ENCODE measurements at places on chromosomes 2 and 18.

DNA sequence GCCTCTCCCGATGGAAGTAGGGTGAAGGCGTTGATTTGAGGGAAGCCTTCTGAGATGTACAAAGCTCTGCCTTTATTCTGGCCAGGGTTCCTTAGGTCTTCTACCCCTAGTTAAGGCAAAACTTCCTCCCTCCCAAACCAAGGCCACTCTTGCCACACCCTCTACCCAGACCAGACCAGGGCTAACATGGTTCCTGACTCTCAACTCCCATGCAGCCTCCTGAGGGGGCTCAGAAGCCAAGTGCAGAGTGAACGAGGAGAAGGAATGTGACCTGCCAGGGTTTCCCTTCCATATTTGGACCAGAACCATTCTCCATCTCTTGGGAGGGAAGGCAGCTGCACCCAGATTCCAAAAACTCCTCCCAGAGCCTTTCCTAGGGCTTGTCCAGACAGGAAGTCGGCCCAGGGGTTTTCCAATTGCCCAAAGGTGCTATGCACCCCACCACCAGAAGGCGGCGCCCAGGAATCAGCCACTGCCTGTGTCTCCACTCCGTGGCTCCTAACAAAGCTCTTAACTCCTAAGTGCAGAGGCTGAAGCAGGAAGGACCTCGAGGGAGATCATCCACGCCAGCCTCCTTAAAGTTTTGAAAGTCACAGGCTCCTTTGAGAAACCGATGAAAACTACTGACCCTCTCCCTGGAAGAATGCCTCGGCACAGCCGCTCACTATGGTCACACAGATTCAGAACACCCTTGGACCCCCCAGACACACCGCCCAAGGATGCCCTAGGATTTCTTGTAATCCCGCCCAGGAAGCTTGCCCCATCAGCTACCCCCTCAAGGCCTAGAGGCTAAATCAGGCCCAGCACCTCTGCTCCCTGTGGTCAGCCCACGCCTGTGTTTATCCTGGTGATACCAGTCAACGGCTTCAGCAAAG is 157.8 kb downstream of the SMAD2 start:
- peak; percentile 91 for DNase-seq

GRCh38 chr18:79944126-79944731 is 7.2 kb downstream of the SLC66A2 start:
- DNase-seq = no peak

GRCh38 chr2:163734881-163735684 is 725 bp downstream of the FIGN start:
- DNase-seq = no peak

DNA sequence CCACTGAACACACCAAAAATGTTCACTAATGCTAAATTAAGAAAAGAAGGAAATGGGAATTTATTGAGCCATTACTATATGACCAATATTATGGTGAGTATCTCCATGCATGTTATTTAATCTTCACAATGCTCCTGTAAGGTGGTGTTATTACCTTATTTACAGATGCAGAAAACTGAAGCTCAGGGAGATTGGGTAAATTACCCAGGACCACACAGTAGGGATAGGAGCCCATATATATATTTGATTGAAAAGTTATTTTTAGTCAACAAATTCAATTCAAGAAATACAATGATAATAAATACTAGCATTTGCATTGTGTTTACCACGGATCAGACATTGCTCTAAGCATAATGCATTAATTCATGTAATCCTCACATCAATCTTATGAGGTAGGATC is 202.2 kb upstream of the FBXO11 start:
- no peak for DNase-seq

DNA sequence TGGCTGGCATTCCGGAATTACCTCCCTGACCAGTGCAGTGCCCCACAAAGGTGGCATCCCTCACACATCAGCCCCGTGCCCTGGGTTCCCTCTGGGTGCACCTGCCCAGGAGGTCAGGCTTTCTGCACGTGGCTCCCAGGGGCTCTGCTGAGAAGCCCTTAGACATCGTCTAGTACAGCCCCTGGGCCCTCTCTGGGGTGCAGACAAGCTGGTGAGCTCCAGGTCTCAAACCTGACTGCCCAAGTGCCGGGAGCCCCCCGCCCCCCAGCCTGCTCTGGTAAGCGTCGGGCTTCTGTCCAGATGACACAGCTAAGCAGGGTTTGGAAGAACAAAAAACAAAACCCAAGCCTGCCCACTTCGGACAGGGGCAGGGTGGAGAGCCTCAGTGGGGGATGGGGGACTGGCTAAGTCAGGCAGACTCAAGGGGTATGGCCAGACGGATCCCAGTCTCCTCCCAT is 20.2 kb downstream of the TWIST2 start:
- DNase-seq = no peak

DNA sequence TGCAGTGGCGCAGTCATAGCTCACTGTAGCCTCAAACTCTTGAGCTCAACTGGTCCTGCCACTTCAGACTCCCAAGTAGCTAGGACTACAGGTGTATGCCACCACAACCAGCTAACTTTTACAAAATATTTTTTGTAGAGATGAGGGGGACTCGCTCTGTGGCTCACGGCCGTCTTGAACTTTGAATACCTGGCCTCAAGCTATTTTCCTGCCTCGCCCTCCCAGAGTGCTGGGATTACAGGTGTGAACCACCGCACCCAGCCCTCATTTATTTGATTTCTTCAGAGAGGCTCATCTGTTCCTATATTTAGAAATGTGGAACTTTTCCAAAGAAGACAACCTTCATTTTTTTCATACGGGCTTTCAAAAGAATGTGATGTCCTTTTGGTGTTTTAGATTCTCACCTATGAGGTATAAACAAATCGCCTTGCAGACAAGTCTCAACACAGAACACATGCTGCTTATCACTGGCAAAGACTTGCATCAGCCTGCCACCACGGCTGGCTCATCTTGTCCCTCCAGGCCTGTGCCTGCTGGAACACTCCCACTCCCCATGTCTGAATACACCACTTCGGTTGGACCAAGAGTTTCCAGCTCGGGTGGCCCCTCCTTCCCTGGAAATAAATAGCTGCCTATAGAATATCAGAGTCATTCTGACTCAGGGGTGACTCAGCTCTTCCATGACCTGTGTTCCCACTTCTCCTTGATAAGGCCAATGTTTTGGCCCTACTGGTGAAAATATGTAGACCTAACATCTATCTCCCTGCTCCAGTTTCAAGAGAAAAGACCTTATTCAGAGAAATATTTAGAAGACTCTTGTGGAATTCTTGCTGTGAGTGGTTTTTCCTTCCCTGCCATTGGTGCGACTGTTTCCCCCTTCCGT is 202.6 kb downstream of the TGIF1 start:
- no peak for DNase-seq

DNA sequence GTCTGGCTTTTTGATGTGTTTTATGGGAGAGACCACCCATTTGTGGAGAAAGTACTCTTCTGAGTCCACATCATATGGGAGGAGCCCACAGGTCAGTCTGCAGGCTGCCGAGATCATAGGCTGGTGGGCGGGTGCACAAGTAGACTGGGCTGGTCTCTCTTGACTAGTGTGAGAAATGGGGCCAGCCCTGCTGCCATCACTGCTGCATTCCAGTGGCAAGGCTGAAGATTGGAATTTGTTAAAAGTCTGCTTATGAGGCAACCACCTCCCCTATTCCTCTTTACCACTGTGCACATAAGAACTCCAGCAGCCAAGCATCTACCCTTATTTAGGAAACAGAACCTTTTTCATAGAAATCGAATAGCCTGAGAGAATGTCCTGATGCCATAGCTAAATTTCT is 200.7 kb downstream of the DIS3L2 start:
- DNase-seq = no peak

GRCh38 chr18:10072671-10073175 is 158.9 kb downstream of the VAPA start:
- DNase-seq = no peak

DNA sequence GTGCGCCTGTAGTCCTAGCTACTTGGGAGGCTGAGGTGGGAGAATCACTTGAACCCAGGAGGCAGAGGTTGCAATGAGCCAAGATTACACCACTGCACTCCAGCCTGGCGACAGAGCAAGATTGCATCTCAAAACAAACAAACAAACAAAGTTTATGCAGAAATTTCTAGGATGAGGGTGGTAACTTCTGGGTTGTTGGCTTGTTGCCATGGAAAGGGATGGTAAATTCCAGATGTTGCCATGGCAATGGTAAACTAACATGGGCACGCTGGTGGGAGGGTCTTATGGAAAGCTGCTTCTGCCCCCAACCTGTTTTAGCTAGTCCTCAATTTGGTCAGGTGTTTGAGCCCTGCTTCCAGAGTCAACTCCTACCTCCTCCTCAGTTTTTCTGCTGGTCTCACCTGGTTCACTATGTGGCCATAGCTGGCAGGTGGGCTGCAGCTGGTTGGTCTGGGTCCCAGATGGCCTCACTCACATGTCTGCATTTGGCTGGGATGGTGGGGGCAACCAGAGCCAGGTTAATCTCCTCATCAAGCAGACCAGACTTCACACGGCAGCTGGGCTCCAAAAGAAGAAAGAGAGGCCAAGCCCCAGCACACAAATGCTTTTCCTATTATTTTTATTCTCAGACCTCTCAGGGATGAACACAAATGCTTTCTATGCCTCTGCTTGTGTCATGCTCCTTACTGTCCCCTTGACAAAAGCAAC is 26.6 kb upstream of the TEX44 start:
- no peak for DNase-seq

DNA sequence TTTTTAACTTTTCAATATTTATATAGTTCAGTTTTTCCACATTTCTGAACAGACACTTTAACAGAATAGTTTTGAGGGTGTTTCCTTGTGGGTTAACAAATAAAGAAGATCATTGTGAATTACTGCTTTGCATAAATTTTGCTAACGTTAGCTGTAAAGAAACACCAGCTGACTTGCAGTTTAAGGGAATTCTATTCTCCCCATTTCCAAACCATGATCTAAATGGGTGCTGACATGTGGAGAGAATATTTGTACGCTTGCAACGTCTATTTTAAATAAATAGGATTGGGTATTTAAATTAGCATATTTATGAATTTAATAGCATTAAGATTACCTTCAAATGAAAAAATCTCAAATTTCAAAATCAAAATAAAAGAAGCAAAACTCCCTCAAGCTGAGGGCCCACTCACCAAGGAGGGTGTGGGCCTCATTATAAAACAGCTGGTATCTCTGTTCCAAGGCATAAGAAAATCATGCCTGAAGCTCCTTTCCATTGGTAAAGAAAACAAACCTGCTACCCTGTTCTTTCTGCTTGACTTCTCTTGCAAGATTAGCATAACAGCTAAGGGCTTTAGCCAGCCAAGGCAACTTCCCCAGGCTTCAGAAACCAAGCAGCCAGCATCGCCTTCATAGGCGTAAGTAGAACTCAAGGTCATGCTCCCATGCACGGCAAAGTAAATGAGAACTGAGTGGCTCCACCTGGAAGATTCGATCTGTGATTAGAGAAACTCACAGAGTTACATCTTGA is 3.2 kb downstream of the MRO start:
- DNase-seq = peak; percentile 21

- no peak for DNase-seq
Observed at GRCh38 chr2:72754628-72755320, 71.1 kb downstream of the EXOC6B start.

- no peak for DNase-seq
Observed at GRCh38 chr2:42250925-42251324, 81.8 kb downstream of the EML4 start.

- no peak for DNase-seq
Observed at GRCh38 chr18:80145196-80145804, 36.2 kb downstream of the ADNP2 start.

GRCh38 chr2:1974397-1974796 is 230.1 kb upstream of the PXDN start:
- no peak for DNase-seq

- peak; percentile 13 for DNase-seq
Observed at GRCh38 chr2:179429060-179429471, 164.4 kb upstream of the SESTD1 start.

GRCh38 chr2:9518163-9518562 is 37.5 kb downstream of the ADAM17 start:
- no peak for DNase-seq

DNA sequence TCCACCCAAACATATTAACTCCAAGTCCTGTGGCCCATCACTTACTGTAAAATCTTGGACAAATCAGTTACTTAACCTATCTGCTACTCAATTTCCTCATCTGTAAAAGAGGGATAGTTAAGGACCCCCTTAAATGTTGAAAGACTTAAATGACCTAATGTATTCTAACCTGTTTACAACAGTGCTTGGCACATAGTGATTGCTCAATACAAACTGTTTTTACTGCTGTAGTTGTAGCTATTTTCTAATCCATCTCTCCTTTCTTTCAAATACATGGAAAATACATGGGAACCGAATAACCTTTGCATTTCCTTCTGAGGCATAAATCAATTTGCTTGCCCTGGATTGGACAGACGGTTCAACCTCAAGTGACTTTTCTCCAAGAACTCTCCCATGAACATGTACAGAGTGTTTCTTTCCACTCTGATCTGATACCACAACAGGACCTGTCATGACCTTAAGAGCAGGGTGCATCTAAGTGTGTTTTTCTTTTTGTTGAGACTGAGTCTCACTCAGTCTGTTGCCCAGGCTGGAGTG is 2.7 kb downstream of the LNPK start:
- no peak for DNase-seq

DNA sequence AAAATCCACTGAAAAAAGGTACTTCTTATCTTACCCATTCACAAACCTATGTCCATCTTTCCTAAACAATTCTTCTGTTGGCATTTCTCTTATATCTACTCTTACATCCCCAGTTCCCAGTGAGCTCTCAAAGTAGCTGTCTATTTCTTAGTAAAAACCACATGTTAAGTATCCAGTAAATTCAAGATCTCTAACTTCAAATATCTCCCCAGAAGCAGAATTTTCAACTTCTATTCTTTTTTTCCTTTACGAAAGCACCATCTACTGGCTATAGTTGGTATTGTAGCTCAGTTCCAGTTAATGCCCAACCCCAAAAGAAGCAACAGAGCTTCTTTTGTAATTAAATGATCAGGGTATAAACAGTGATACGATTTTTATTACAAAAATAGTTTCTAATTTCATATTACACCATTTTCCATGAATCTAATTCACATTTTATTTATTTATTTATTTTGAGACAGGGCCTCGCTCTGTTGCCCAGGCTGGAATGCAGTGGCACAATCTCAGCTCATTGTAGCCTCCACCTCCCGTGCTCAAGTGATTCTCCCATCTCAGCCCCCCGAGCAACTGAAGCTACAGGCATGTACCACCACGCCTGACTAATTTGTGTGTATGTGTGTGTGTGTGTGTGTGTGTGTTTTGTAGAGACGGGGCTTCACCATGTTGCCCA is 28.5 kb downstream of the HRH4 start:
- DNase-seq = no peak

DNA sequence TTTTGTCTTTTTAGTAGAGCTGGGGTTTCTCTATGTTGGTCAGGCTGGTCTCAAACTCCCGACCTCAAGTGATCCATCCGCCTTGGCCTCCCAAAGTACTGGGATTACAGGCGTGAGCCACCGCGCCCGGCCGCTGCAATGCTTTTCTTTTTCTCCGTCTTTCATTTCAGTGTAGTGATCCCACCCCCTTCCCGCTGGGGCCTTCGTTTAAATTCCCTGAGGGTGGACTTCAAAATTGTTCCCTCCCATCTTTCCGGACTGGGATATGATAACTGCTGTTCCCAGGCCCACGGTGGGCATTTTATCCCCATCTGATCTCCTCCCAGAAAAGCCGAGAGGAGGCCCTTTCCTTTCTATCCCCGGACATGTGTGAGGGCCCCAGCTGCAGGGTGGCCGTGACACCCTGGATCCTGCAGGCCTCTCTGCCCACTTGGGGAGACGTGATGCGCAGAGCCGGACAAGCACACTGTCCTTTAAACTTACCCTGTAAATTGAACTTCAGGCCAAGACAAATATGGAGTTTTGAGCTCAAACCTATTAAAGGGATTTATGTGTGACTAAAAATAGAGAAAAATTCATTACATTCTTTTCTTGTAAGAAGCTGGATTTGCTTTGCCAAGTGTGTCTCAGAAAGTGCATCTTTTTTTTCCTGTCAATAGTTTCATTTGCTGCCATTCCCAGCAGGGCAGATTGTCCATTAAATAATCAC is 54.5 kb upstream of the AFF3 start:
- DNase-seq = no peak
